ENCODE measurements at places on chromosomes 11 and 22.

DNA sequence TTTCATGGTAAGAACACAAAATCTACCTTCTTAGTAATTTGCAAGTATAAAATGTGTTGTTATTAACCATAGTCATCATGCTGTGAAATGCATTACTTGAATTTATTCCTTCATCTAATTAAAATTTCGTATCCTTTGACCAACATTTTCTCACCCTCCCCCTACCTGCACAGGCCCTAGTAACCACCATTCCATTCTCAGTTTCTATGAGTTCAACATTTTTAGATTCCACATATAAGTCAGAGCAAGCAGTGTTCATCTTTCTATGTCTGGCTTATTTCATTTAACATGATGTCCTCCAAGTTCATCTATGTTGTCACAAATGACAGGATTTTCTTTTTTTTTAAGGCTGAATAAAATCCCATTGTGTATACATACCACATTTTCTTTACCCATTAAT is 43.5 kb upstream of the CCDC179 start:
- no peak for DNase-seq

DNA sequence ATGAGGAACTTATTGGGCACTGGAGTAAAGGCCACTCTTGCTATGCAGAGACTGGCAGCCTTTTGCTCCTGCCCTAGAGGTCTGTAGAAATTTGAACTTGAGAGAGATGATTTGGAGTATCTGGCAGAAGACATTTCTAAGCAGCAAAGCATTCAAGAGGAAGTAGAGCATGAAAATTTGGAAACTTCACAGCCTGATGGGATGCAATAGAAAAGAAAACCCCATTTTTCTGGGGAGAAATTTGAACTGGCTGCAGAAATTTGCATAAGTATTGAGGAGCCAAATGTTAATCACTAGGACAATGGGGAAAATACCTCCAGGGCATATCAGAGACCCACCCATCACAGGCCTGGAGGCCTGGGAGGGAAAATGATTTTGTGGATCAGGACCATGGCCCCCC is 29.9 kb upstream of the CD44 start:
- DNase-seq, result no peak

DNA sequence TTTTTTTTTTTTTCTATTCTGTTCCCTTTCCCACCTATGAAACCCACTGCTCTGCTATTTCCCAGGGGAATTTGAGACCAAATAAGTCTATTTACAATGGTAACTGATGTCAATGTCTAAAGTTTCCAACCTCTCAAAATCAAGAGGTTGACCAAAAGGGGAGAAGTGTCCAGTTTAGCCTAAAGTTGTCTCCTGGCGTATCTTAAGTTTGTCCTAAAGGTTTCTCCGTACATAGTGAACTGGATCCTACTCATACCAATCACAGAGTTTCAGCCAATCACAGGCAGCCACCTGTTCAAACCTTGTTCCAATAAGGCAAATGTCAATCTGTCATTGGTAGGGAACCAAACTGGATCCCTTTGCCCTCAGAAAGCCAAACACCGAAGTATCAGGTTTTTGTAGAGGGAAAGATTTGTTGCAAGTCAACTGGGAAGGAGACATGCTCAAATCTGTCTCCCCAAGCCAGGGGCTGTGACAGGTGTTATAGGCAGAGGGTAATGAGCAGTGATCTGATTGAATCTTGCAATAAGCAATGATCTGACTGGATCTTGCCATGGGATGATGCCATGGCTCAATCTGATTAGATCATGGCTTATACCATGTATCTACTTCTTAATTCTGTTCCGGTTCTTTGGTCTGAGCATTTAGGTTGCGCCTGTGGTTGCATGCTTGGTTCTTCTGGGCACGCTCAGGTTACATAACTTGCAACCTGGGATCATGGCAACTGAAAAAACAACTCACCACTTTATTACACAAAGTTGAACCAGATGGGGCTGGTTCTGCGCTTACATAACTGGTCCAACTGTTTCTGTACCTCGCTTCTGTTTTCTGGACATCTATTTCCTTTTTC is 1.1 kb upstream of the VPS37C start:
- no peak for DNase-seq

- DNase-seq, result no peak
Measured at GRCh38 chr11:102026217-102026616, 21.0 kb upstream of the CFAP300 start.

Data from non-pigmented ciliary epithelial cell (primary cell).